ENCODE measurements at places on chromosomes 3 and 15.
A peak's percentile ranks its signal among the peaks of the same experiment; 100 is the strongest.

DNA sequence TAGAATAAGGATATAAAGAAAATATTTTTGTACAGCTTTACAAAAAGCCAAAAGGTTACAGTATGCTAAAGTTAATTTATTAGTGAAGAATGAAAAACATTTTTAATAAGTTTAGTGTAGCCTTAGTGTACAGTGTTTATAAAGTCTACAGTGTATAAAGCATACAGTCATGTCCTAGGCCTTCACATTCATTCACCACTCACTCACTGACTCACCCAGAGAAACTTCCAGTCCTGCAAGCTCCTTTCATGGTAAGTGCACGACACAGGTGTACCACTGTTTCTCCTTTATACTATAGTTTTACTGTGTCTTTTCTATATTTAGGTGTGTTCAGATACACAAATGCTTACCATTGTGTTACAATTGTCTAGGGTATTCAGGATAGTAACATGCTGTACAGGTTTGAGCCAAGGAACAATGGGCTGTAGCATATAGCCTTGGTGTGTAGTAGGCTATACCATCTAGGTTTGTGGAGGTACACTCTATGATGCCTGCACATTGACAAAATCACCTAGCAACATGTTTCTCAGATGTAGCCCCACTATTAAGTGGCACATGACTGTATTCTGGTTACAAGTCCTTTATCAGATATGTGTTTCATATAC is 197.1 kb upstream of the KBTBD8 start:
- DNase-seq, result no peak

DNA sequence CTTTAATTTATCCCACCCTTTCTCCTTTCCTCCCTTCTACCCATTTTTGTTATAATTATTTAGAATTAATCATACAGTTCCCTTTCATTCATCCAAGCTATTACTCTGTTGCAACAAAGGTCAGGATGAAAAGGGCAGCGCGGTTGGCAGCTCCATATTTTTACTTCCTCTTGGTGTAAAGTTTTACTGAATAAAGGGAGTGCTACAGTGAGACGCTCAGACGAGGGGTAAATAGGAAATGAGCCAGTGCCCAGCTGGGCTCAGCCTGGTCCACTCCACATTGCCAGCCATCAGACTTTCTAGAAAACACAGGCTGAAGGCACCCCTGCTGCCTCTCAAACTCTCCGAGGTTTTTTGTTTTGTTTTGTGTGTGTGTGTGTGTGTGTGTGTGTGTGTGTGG is 21.9 kb upstream of the ZBTB38 start:
- DNase-seq, result no peak

GRCh38 chr3:165389064-165389463 is 192.9 kb upstream of the SLITRK3 start:
- DNase-seq, result peak; percentile 67

- DNase-seq, result no peak
These were observed 493.3 kb downstream of the MAGI1 start for GRCh38 chr3:65545429-65545828.

GRCh38 chr15:57340682-57341259 is 35.5 kb upstream of the CGNL1 start:
- DNase-seq, result peak; percentile 70
